ENCODE measurements at places on chromosomes 1 and 21. TPM values are rescaled to one million over a fixed set of nuclear protein-coding genes. Genes with fewer than 3 reads are reported as not detected.

Gene PRDM16
- total RNA-seq: 1.7 TPM

Gene FAM151A
- total RNA-seq: not detected

Gene TFB2M
- total RNA-seq: 13.5 TPM

Gene CLCA1
- not detected for total RNA-seq

Gene CORT
- not detected for total RNA-seq

Gene KIAA0040
- 37.4 TPM for total RNA-seq

Gene KLF17
- not detected for total RNA-seq

Gene KRTAP6-3
- total RNA-seq: not detected

Data from activated T-cell treated with anti-CD3 and anti-CD28 coated beads, Interleukin-2, amount 50 U/mL, for 72 hours (primary cell).